Thoracic aorta (tissue), 2 donors: ENCODE measurements at places on chromosomes 12 and 14.

- peak; percentile 33 for DNase-seq
Observed at GRCh38 chr12:1634590-1635191, 5.7 kb downstream of the WNT5B start.

DNA sequence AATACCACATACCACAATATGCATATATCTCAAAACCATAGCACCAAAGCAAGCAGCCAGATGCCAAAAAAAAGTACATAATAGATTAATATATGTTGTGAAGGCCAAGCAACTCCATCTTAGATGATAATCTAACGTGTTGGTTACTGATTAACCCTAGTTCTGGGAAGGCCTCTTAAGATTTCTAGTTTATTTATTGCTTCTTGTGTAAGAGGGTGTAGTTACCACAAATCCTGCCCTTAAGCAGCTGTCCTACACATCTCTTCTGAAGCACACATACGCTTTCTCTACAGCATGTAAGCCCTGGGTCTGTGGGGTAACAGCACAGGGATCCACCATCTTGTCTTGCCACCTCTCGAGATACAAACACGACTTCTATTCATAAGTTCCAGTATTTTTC lies 236.8 kb upstream of the AVPR1A start:
- no peak for DNase-seq

GRCh38 chr12:6946920-6947374 lies 3.1 kb downstream of the C12orf57 start:
- no peak for DNase-seq

GRCh38 chr14:54300881-54301280 lies 95.9 kb upstream of the CDKN3 start:
- DNase-seq = no peak

DNA sequence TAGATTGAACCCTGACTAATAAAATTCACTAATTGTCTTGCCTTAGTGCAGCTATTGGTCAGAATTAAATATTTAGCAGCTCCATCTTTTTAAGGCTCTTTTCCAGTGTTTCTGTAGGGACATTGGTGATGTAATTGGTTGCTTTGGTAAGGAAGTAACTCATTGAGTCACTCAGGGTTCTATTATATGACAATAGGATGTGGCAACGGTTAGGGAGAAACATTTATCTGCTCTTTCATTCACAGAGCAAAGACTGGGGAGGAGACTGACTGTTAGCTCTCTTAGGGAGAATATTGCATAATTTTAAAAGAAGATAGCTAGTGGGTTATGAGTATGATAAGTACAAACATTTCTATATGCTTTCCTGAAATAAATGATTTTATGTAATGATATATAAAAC lies 616.5 kb downstream of the TRHDE start:
- DNase-seq = no peak
